ENCODE measurements at places on chromosomes 16 and 17.
A peak's percentile ranks its signal among the peaks of the same experiment; 100 is the strongest.

DNA sequence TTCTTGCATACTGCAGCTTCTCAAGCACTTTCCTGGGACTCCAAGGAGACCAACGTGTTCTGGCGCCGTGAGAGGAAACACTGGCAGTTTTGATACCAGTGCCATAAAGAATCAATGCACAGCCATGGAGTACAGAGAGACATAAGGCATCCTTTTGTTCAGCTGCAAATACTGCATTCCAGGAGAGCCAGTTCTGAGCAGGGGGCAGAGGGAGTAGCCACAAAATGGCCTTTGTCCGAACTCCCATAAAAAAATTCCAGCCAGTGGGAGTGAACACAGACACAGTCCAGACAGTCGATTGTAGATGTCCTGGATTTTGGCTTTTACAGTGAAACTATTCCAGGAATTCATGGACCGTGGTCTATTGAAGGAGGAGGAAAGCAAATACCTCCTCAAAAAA is 36.2 kb upstream of the TEKT3 start:
- no peak for DNase-seq

- DNase-seq = no peak
Measured at GRCh38 chr16:79104567-79104966, 496.0 kb downstream of the MAF start.

DNA sequence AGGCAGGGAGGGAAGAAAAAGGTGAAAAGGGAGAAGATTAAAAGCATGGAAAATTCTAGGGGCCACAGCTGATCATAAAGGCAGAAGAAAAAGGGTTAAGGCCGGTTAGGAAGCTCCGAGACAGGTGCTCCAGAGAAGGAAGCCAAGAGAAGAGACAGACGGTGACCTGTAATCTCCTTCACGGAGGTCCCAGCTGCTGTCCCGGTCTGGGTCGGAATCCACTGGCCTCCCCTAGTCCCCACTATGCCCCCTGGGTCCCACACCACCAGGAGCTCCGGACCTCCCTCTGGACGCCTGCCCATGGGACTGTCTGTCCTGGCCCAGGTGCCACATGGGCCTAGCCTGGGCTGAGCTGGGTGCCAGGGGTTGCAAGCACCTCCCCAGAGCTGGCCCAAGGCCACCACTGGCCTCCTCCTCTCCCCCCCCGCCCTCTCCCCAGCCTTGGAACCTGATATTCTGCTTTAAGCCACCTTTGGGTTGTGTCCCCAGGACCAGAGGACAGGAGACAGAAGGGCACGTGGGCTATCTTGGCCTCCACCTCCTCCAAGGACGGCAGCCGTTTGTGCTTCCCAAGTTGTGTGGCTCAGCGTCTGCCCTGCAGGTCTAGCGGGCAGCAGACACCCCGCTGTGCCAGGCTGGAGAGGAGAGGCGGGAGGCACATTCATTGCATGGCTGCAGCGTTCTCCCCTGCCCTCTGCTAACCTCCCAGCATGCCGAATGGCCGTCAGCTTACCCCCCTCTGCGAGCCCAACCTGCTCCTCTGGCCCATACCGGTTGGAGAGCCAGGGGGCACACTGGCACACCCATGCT is 102.4 kb downstream of the ENGASE start:
- no peak for DNase-seq

DNA sequence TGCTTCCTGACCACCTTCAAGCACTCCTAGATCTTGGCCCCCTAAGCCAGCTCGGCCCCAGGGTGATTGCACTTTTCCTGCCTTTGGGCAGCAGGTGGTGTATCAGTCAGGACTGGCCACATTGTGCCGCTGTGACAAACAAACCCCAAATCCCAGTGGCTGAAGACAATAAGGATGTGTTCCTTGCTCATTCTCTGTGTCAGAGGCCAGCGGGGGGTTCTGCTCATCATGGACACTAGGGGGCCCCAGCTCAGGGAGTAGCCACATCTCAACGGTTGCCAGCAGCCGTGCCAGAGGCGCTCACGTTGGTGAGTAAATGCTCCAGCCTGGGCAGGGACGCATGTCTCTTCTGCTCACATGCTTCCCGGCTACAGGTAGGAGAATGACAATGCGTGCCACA is 60.4 kb downstream of the ZDHHC7 start:
- no peak for DNase-seq

DNA sequence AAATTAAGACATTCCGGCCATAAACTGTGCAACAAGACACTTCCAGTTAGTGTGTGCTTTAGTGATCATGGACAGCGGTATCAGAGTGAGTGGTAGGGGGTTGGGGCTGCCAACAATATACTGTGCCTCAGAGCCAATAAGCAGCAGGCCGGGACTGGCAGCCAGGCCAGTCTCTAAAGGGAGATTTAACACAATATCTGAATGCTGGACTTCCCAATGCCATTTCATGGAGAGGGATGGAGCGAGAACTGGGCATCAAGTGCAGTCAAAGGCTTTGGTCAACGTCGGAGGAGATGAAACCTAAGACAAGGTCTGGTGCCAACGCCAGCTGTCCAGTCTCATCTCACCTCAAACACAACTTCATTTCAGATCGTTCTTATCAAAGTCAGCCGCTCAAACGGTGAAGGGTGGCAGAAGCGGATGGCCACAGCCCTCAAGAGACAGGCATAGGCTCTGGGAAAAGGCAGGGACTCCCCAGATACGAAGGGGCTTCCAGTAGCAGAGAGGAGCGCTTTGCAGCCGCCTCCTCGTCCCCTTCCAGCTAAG is 935 bp downstream of the USP32 start:
- no peak for DNase-seq

GRCh38 chr17:52536489-52536888 is 378.0 kb upstream of the CA10 start:
- DNase-seq = no peak

- DNase-seq = peak; percentile 36
Measured at GRCh38 chr17:7479213-7480088, at the start of gene ZBTB4. TSS of gene ZBTB4 (minus strand) at chr17:7479631. CDS start at chr17:7466801, 12,830 bp downstream.

GRCh38 chr17:83170571-83171260 is 91.3 kb downstream of the METRNL start:
- DNase-seq = no peak

- no peak for DNase-seq
Measured at GRCh38 chr16:49929626-49930025, 73.7 kb upstream of the ZNF423 start.

- no peak for DNase-seq
Measured at GRCh38 chr17:44197980-44198720, 1.5 kb downstream of the ATXN7L3 start.

DNA sequence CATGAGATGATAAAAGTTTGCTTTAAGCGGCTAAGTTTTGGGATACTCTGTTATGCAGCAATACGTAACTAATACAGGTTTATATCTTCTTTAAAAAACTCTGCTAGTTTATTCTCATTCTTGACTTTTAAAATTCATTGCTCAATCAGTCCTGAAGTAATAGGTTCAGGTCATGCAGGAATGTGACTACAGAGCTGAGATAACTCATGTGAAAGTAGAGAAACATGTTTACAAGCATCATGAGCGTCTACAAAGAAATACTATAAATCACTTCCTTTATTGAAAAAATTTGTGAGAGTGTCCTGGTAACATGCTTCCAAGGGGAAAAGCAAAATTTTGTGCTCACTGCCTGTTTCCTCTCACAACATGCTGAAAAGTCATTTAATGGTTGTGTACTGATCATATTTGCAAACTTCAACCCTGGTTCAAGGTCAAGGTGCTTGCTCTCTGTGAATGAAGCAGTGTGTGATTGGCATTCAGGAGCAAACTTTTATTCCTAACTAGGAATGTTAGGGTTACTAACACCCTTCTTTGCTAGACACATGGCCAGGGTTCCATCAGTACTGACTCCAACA is 12.5 kb upstream of the TMIGD1 start:
- DNase-seq = no peak

DNA sequence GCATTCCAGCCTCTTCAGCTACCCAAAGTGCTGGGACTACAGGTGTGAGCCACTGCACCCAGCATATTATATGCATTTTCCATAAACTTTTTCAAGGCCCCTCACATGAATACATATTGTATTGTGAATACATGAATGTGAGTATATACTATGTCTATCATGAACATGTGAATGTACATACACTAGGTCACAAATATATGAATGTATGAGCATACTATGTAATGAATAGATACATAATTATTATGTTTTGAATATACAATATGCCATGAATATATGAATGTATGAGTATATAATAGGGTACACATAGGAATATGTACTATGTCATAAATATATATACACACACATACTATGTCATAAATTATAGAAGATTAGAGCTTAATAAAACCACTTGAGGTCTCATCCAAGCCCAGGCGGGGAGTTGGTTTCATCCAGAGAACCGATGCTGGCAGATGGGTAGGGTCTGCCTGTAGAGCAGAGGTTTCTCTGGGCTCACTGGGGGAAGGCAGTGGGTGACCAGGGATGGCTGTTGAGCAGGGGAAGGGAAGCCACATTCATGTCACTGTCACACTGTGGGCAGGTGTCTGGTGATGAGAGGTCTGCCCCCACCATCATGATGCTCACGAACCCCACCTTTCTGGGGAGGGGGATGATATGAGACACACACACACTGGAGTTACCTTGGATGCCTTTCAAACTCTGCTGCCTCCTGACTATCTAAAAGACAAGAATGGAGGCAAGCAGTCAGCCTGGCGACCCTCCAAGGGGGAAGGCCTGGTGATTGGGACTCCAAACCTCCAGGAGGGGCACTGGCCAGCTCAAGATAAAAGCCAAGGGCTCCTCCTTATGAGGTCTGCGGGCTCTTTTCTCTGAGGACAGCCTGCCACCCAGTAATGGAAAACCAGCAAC is 7.3 kb downstream of the C16orf95 start:
- DNase-seq = no peak

DNA sequence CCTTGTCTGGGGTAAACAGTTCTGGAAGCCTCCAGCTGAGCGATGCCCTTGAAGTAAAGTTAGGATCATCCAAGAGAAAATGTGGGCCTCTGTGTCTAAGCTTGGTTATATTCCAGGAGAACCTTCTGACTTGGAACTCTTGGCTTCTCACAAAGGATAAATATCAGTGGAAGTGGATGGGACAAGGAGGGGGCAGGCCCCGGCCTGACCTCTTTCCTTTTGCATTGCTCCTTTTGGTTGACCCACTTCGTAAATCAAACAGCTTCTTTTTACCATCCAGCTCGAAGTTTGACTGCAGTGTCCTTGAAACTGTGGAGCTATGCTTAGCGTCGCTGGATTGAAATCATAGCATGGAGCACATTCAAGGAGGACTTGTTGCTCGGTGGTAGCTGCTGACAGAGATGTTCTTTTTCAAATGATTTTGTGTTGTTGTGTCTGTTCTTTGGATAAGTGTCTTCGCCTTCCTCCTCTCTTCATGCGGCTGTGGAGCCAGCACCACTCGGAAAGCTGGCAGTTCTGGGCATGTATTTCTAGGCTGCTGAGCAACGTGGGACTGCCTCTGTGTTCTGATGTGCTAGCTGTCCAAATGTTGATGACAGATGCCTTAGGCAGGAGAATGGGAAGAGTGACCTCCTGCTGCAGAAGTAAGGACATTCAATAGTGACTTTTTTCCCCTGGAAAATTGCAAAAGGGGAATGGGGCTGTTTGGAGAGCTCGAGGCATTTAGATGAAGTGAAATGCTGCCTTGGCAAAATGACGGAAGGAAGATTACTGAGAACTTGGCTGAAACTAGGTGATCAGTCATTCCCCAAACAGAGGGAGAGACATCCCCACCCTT is 4.5 kb downstream of the MINK1 start:
- no peak for DNase-seq

- no peak for DNase-seq
Measured at GRCh38 chr16:47887496-47887895, 268.3 kb downstream of the ABCC12 start.

GRCh38 chr17:78923660-78924453 is 1.3 kb downstream of the TIMP2 start:
- DNase-seq = no peak

GRCh38 chr17:10757067-10757466 is 27.2 kb upstream of the TMEM220 start:
- no peak for DNase-seq

- DNase-seq = no peak
Measured at GRCh38 chr17:36932694-36933511, 4.4 kb upstream of the LHX1 start.

DNA sequence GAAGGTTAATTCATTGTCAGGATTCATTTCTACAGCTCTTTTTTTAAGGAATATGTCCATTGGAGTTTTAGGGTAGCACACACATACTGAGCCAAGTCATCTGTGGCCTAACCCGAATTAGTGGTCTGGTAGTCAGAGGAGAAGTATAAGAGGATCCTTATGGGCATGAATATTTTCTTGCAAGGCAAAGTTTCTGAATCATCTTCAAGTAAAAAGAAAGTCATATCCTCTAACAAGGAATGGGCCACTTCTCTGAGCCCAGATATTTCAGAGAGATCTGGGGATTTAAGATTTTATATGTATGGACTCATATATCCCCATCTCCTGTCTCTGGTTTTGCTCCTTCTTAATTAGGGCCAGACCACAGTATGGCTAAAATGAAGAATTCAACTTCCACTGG is 99.2 kb upstream of the CDH8 start:
- no peak for DNase-seq

- DNase-seq = no peak
Measured at GRCh38 chr16:10594312-10594950, 14.0 kb upstream of the EMP2 start.

GRCh38 chr16:75942351-75942750 is 216.1 kb upstream of the CPHXL start:
- no peak for DNase-seq

GRCh38 chr16:68236137-68236825 is 354 bp upstream of the ESRP2 start:
- no peak for DNase-seq

DNA sequence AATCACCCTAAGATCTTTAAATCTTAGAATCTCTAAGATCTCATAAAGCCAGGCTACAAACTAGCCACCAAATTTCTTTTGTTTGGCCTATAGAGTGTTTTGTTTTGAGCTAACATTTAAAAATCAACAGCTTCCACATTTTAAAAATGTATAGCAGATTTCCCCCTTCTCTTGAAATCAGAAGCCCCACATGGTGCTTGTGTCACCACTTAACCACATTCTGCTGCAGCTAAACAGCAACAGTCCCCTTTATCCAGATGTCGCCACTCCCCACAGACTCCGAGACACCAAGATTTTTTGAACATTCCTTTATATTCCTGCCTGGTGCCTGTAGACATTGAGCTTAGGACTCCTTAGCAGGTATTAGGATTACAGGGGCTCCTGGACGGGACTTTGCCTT is 16.0 kb downstream of the GUCY2D start:
- DNase-seq = no peak

- no peak for DNase-seq
Measured at GRCh38 chr17:59627274-59627673, 7.6 kb downstream of the CLTC start.

- no peak for DNase-seq
Measured at GRCh38 chr17:61383689-61384201, 15.9 kb upstream of the TBX2 start.

GRCh38 chr17:50861822-50862528 is 4.2 kb downstream of the TOB1 start:
- DNase-seq = no peak

- DNase-seq = no peak
Measured at GRCh38 chr16:70582280-70582978, 58.8 kb downstream of the SF3B3 start.

DNA sequence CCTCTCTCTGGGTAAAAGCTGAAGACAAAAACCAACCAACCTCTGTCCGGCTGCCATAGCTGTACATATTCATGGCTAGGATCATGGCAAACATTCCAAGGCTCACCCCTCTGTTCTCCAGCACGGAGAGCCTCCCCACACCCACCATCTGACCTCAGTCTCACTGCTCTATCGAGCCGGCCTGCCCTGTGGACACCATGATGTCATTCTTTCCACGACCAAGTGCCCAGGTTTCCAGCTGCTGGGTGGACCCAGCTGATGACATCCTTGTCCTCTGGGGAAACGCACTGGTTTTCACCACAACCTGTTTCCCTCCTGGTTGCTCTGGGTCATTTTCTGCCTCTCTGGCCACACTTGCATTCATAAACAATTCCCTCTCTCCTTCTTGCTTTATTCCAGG is 67.7 kb downstream of the NDEL1 start:
- DNase-seq = no peak
